ENCODE measurements at places on chromosomes 5 and 9.

GRCh38 chr9:93286252-93287188 lies 102.6 kb downstream of the WNK2 start:
- peak; percentile 47 for ATAC-seq

DNA sequence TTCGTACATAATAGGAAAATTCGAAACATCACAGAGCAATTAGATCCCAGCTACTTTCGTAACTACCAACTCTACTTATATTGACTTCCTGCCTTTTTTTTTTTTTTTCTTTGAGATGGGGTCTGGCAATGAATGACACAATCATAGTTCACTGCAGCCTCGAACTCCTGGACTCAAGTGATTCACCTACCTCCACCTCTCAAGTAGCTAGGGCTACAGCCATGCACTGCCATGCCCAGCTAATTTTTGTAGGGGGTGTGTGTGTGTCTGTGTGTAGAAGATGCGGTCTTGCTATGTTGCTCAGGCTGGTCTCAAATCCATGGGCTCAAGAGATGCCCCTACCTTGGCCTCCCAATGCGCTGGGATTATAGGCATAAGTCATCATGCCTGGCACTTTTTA lies 5.8 kb upstream of the PAIP2 start:
- no peak for ATAC-seq

- no peak for ATAC-seq
Observed at GRCh38 chr5:1412163-1412562, 33.1 kb downstream of the SLC6A3 start.

DNA sequence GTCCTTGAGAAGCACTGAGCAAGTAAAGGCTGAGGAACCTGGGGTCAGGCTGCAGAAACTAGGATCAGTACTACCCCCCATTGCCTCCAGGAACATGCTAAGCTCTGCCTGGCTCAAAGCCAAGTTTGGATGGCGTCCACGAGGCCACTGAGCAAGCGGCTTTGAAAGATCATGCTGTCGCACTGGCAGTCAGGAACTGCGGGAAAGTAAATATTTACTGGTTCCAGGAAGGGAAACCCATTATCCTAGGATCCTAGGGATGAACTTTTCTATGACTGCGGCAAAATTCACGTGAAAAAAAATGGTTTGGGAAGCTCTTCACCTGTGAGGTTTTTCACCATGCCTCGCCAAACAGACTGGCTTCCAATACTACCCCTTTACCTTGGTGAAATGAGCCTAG lies 75.3 kb upstream of the PJA2 start:
- no peak for ATAC-seq

DNA sequence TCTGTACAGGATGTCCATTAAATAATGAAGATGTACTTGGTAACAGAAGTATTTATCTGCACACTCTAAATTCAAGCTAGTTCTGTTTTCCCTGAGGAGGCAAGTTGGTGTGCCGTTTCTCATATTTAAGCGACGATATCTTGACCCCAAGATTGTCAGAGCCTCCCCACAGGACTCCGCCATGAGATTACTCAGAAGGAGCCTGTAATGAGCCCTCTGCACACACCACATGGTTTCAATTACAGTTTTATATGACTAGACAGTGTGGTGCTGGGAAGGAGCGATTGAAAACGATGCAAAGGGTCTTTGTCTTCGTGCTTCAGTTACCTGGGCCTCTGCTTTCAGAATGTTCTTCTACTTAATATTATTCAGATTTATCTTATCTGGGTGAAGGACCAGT lies 840.4 kb upstream of the WWC1 start:
- ATAC-seq: no peak

DNA sequence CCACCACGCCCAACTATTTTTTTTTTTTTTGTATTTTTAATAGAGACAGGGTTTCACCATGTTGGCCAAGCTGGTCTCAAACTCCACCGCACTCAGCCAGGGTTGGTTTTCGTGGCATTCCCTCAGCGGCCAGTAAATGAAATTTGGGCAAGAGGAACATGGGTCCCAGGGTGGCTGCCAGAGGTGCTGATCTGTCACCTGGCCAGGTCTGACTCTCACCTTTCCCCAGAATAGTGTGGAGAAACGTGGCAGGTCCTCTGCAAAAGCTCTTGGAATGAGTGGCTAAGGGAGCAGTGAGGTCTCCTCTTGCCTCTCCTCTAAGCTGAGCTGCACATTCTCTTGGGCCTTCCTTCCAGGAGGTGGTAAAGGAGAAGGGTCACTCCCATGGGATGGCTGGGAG lies 170.1 kb downstream of the IRX2 start:
- no peak for ATAC-seq

GRCh38 chr9:112286926-112287325 lies 46.5 kb downstream of the PTBP3 start:
- ATAC-seq: no peak

GRCh38 chr5:97909541-97909940 lies 726.5 kb upstream of the RIOK2 start:
- no peak for ATAC-seq

- peak; percentile 35 for ATAC-seq
Observed at GRCh38 chr9:36818242-36818938, 215.7 kb downstream of the PAX5 start.

GRCh38 chr5:111434800-111435199 lies 77.5 kb downstream of the STARD4 start:
- ATAC-seq: no peak

- no peak for ATAC-seq
Observed at GRCh38 chr5:83973925-83974815, 253.5 kb upstream of the HAPLN1 start.

DNA sequence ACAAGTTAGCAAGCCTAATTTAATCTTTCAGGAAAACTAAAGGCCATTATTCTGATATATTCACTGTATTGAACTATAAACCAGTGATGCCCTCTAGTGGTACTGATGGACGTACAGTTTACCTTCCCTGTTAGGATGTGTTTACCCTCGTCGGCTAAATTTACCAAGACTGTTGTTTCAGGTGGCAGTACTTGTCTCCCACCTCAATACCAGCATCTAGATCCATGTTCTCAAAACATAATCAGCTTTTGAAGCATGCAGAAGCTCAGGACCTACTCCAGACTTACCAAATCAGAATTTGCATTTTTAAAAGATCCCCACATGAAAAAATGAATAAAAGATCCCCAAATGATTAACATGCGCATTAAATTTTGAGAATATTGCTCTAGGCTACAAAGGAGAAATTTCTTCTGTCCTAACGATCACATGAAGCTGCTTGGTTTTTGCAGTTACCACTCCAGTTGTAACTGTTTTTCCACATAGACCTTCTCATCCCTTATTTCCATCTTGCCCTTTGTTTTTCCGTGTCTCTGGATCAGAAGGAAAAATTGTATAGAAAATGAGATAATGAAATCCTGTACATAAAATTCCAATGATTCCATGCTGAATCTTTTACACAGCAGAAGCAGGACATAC lies 3.2 kb upstream of the BAAT start:
- peak; percentile 66 for ATAC-seq

DNA sequence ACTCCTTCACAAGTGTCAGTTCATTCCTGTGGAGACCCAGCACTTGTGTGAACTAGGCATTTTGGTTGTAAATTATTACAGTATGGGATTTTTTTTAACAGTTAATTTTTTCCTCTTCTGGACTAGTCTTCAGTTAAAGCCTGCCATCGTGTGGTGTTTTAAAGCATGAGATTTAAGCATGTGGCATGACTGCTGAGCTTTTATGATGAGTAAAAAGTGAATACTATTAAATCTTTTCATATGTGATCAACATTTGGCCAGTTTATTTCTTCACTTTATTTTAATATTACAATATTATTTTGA lies 25.0 kb downstream of the LMNB1 start:
- ATAC-seq: peak; percentile 36

DNA sequence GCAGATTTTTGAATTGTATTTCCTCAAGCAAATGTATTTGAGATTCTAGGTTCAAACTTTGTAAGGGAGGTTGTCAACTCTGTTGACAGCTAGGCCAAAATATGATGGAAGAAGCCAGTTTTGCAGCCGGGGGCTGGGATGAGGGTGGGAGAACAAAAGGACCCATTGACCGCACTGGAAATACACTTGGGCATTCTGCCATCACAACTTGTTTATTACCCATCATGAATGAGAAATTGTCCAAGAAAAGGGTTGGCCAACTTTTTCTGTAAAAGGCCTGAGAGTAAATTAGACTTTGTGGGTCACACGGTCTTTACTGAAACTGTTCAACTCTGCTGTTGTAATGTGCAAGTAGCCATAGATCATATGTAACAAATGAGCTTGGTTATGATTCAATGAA lies 221.3 kb upstream of the KLF9 start:
- no peak for ATAC-seq

DNA sequence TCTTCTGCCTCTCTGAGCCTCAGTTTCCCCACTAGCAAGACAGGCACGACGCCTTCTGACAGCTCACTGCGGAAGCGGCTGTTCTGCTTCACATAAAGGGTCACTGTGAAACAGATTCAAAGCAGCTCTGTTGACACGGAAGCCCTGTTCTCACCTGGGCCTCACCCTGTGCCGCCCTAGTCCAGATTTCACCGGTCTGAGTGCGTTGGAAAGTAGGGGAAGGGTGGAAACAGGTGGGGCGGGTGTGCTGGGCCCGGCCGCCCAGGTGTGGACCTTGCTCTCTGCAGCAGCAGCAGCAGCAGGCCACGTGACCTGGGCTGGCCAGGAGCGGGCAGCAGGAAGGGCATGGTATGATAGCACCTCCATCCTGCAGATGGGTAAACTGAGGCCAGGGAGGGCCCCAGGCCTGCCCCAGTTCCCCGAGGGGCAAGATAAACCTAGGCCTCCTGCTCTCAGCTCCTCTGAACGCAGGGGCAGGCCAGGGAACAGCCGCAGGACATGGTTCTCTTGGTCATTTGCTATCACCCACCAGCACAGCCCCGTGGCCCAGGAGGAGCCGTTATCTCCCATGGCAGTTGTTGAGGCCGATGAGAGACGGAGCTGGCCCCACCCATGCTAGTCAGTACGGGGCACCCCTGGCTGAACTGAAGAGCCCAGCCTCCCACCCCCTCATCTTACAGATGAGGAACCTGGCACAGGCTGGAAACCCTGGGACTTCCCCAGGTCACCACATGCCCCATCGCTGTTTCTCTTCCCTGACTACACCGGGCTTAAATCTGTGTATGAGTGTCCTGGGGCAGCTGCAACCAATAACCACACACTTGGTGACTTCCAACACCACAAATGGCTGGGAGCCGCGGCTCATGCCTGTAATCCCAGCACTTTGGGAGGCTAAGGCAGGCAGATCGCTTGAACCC lies 12.1 kb downstream of the PTGES2 start:
- ATAC-seq: peak; percentile 94
